Activated CD8-positive, alpha-beta memory T cell treated with anti-CD3 and anti-CD28 coated beads, Interleukin-2, amount 50 U/mL, for 48 hours (primary cell): ENCODE measurements at places on chromosomes 3 and 15.

DNA sequence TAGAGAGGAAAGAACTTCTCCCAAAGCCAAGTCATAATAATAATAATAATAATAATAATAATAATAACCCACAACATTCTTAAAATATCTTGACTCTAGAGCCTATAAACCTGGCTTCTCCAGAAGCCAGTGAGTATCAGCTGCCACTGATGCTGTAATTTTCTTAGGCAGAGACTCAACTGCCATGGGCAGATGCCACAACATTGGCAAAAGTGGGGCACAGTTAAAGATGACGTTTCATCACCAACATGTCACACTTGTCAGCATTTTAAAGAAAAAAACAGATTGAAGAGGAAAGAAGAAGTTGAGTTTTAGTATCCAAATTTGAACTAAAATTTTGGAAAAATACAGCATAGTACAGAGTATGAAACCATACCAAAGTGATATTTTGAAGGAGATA is 265.0 kb downstream of the ZMAT3 start:
- DNase-seq: no peak

- DNase-seq: no peak
Measured at GRCh38 chr3:119149484-119149883, 3.5 kb downstream of the TEX55 start.

DNA sequence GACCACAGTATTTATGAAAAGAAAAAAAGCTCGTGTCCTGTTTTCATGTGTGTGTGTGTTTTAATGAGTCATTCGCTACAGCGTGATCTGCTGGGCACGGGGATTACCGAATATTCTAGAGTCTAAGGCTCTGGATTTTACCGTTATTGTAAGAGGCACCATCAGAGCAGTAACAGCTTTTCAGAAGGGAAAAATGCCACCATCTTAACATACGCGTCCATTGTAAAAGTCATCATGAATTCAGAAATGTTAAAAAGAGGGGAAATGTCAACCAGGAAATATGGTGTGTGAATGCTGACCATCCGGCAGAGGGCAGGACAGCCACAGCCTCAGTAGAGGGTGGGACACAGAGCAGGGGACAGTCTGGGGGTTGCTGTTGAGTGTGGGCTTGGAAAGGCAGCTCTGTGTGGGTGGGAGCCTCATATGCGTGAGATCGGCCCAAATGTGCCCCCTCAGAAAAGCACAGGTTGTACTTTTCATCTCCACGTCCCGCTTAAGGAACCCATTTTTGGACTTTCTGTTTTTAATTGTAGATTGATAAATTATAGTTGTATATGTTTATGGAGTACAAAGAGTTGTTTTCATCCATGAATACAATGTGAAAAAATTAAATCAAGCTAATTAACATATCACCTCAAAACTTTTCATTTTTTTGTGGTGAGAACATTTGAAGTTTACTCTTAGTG is 69.6 kb downstream of the ASB7 start:
- no peak for DNase-seq

DNA sequence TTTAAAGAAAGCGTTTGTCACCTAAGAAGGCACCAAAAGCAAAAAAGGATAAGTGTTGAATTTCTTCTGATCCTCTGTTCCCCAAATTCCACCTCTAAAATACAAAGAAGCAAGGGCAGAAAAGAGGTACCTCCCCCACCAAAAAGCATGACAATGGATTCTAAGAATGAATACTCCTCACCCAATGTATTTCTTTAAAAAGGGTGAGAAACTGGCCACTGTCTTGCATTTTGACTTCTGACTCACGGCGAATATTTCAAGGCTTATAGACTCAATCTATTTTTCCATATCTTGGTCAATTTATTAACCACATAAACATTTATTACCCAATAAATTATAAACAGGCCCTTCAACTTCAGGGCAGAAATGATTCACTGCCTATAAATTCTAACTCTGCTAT is 131.1 kb downstream of the NR1I2 start:
- DNase-seq: no peak

- no peak for DNase-seq
Measured at GRCh38 chr3:52930748-52931147, 33.4 kb upstream of the STIMATE start.

DNA sequence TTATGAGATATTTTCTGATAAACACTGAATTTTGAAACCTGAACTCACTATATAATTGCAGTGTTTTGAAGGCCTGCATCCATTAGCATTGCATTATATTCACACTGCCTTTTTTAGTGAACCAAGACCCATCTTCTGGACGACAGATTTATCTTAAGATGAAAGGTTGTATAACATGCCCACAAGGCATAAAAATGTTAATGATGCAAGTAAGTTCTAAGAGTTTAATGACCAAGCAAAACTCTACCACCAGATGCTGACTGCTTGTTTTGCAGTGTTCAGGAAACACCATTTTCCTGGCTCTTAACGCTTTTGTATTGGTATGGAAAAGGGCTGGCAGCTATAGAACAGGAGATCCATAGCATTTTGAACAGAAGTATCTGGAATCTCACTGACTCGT is 46.1 kb downstream of the USP50 start:
- DNase-seq: no peak

- no peak for DNase-seq
Measured at GRCh38 chr3:152211655-152212054, 57.1 kb upstream of the MBNL1 start.

- DNase-seq: no peak
Measured at GRCh38 chr3:39812537-39812936, 3.1 kb downstream of the MYRIP start.

DNA sequence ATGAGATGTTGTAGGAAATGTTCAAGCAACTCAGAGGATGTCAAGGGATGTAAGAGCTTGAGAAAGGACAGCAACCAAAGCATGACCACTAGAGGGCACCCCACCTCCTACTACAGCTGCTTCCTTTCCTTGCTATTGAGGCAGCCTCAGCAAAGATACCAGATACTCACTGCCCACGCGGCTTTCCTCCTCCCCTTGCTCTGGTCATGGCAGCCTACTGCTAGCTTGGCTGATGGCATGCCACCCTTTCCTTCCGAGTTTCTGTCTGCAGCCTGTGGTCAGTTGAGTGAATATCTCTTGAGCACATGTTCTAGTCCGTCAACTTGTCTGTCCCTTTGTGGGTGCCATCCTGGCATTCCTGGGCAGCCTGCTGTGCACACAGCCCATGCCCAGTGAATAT is 4.4 kb upstream of the CXCR6 start:
- DNase-seq: peak; percentile 87

- no peak for DNase-seq
Measured at GRCh38 chr3:27357665-27358258, 11.4 kb downstream of the NEK10 start.

DNA sequence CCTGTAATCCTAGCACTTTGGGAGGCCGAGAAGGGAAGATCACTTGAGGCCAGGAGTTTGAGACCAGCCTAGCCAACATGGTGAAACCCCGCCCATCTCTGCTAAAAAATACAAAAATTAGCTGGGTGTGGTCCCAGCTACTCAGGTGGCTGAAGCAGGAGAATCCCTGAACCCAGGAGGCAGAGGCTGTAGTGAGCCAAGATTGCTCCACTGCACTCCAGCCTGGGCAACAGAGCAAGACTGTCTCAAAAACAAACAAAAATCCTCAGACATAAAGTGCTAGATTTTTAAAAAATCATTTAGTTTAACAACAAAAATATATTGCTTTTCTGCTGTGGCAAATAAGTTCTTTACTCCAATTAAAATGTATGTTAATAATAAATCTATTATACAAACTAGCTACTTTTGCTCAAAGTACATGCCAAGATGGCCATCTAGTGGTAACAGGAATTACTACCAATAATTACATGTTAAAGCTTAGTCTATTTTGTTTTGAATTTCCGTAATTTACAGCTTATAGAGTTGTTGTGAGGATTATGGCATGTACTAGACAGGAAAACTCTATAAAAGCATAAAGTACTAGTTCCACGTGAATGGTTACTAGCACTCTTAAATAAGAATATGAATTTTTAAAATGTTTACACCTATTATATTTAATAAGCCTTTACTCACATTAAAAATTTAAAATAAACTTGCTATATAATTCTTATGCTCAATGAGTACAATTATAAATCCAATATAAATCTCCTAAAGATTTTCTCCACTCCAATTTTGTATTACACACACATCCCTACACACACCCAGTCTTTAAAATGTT is 39.0 kb downstream of the GABPB1 start:
- no peak for DNase-seq

DNA sequence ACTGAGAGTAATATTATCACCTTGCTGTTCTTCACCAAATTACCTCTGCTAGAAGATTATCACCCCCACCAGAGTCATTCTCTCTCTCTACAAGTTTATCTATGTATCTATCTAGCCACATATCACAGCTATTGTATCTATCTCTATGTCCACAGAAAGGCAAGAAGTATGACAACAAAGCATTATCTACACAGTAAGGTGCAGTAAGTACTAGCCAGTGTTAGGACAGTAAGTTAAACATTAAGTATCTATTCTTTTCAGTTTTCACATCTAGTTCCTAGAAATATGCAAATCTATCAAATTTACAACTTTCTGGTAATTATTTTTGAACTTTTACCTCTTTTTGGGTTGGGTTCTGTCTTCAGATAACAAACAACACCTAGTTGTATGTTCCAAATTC is 26.5 kb upstream of the XXYLT1 start:
- DNase-seq: no peak
